ENCODE measurements at places on chromosomes 13 and 19.

DNA sequence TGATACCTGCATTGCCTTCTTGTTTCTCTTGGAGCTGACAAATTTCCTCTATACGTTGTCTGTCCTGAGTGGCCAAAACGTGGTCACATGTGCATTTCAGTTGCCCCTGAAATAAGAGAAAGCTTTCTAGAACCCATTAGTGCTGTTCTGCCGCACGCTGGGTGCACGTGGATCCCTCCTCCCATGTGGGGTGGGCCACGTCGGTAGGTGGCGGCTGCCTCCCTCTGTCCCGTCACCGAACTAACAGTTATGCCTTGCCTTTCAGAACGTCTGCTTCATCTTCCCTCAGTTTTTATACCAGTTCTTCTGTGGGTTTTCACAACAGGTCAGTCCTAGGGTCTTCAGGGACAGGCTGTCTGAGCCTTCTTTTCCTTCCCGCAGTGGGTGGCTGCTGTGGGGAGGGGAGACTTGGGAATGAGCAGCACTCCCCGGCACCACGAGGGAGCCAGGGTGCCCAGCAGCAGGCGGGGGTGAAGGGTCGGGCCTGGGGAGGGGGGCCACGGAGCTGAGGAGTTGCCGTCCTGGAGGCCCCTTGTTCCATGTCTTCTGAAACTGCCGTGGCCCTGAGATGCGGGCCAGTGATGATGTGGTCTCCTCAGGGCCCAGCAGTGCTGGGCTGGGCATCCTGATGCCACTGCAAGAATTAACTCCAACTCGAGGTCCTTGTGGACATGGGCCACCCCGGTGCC lies 109.7 kb upstream of the MCF2L start:
- ATAC-seq: no peak

DNA sequence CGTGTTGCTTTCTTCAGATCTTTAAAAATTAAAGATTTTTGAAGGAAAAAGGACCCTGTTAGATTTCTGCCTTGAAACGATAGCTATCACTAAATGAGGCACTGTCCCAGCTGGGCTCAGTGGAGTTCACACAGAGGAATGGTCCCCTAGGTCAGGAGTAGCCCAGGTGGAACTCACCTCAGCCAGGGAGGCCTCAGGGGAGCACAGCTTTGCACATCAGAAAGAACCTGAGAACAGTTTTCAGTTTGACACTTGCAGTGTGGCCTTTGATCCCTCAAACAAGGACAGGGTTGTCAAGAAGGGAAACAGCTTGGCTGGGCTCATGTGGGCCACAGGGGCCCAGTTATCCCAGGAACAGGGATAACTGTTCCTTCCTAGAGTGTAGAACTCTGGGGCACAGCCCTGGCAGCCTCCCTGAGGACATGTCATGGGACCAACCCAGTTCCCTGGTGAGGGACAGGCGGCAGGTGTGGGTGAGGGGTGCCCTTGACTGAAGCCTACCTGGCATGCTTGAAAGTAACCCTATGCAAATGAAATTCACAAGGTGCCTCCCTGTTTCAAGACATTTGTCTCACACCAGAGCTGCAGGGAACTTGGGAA lies 59.4 kb downstream of the CHST8 start:
- no peak for ATAC-seq

GRCh38 chr13:39688699-39689405 lies 33.4 kb downstream of the COG6 start:
- no peak for ATAC-seq

DNA sequence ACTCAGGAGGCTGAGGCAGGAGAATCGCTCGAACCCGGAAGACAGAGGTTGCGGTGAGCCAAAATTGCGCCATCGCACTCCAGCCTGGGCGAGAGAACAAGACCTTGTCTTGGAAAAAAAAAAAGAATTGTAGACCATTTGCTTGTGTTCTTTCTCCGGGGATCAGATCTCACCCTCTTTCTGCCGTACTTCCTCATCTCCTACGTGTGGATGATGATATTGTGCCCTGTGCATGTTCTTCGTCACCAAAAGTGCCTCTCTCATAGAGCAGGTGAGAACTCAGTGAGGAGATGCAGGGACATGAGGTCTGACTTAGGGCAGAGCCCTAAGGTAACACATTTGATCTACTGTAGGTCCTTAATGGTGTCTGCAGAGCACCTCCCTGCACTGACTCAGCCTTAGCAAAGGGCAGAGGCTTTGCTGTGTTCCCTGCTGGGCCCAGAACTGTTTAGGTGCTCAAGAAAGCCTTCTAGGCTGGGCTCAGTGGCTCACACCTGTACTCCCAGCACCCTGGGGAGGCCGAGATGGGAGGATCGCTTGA lies 1.3 kb downstream of the APOC2 start:
- no peak for ATAC-seq

DNA sequence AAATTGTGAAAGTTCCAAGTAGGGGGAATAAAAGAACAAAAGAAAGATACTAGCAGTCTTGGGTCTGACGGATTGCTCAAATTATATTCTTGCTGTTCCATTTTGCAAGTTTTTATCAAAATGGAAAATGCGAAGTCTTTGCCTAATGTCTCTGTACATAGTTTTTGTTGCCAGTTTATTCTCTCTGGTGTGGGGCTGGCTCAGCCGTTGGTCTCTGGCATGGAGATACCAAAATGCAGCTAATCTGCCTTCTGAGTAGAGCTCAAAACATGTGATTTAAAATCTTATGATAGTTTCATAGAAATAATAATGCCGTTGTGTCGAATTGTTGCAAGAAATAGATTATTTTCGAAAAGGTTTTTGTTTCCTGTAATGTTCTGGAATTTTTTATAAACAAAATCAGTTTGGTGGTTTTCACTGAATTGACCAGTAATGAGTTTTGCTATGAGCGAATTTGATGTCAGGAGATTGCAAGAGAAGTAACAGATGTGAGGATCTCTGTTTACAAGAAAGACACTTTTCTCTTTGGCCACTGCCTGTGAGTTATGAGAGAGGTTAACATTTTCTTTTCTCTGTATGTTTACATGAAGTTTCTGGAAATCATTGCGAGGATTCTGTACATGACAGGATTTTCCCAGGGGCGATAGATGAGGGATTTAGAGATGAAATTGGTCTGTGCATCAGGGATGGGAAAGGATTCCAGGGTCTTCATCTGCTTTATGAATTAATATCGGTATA lies 147.0 kb downstream of the DCT start:
- ATAC-seq: no peak

DNA sequence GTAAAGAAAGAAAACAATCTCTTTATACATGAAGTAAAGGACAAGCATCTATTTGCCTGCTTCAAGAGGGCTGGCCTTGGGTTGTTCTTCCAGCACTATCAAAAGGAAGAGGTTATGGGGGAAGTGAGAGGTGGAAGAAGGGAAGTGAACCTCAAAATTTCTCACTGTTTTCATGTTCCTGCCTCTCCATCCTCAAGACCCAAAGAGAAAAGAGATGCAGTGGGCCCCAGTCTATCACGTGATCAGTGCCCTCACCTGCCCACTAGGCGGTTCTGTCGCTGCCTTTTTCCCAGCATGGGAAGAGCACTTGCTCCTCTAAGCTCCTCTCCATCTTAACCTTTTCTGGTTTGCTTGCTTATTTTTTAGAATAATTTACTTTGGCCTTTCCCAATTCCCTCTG lies 6.2 kb upstream of the USP12 start:
- ATAC-seq: no peak

DNA sequence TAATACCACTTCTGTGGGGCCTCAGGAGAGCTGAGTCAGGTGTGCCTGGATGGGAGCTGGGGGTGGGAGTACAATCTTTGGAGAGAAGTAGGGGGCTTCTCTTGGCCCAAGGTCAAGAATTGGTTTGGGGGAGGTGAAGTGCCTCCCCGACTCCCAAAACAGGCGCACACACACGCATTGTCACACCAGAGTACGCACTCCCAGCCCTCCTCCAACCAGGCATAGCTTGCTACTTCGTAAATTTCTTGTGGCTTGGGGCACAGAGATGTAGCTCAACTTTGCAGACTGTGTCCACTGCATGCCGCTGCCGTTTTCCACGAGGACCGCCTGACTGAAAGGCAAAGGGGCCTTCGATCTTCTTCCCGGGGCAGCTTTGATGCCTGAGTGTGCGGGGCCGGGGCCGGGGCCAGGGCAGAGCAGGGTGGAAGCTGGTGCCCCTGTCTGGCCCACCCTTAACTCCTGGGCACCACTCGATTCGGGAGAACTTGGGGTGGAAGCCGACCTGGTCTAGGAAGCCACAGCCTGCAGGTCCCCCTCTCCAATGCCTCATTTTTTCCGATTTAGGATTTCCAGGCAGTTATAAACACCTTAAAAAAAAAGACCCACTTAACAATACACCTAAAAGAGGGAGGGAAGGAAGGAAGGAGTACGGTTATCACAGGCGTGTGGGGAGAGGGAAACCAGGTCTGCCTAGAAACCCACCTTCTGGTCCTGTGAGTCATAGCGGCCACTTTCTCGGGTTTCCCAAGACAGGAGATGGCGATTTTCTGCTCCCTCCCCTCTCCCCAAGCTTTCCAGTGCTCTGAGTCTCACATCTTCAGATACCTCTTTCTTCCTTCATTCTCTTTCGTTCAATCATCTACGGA lies 5.8 kb upstream of the TSHZ3 start:
- ATAC-seq: no peak

DNA sequence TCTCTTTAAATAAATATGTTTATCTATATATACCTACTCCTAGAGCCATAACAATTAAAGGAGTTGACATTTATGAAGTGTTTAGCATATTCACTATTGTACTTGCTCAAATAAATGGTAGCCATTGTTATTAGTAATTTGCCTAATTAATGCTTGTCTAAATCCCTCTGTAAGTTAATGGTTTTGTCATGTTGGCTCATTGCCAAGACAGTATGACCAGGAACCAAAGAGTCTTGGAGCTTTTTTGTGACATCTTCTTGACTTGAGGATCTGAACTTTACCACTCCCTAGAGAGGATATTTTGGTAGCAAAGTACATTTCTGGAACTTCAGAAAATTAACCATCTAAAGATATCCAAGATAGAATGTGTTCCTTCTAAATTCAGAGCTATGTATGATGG lies 15.5 kb downstream of the FRY start:
- ATAC-seq: no peak
